ENCODE measurements at places on chromosomes 2 and 18. TPM values are rescaled to one million over a fixed set of nuclear protein-coding genes. Genes with fewer than 3 reads are reported as not detected.

DNA sequence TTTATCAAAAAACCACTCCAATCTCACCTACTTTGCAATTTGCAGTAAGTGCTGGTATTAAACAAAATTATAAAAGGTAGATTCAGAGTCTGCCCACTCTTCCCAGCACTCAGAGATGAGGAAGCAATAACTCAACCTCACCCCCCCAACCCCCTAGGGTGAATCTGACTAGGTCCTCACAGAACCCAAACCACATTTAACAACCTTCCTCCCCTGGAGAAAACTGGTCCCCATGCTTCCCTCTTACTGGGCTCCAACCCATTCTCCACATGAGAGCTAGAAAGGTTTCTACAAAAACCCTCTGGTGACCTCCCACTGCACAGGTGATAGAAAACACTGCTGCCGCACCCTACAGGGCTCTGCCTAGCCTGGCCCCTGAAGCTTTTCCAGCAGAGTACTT is 40.5 kb upstream of the BMP10 start:
- no peak for DNase-seq

- no peak for DNase-seq
Measured at GRCh38 chr2:189913821-189914220, 129.6 kb downstream of the PMS1 start.

- no peak for DNase-seq
Measured at GRCh38 chr2:239316562-239317465, 84.0 kb downstream of the HDAC4 start.

DNA sequence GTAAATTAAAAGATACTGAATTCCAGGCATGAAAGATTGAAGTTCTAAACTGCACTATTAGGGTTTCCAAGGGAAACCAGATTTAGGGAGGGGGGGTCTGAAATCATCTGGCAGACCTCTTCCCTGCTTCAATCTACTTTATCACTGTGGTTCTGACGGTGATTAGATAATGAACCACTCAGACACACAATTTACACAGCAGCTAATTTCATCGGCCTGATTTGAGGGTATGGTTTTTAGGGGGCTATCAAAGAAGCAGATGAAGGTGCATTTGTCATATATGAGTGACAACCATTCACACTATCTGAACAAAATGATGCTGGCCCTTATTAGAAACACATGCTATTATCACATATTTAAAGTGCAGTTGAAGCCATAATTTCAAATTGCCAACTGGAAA is 106.0 kb downstream of the OLA1 start:
- DNase-seq = no peak

DNA sequence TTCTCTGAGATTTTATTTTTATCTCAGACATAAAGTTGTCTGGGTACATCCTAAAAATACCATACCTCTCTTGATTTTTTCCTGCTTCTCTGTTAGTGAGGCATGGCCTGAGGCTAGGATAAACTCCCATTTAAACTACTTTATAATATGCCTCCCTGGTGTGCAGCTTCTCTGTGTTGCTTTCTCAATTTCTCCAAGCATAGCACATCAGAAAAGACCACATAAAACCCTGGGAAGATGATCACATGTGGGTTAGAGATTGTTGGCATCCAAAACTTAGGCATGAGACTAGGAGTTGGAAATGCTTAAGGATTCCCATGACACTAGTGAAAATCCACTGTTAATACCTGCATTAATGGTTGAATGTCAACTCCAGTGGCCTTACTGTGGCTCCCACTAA is 254.6 kb downstream of the RND3 start:
- no peak for DNase-seq

DNA sequence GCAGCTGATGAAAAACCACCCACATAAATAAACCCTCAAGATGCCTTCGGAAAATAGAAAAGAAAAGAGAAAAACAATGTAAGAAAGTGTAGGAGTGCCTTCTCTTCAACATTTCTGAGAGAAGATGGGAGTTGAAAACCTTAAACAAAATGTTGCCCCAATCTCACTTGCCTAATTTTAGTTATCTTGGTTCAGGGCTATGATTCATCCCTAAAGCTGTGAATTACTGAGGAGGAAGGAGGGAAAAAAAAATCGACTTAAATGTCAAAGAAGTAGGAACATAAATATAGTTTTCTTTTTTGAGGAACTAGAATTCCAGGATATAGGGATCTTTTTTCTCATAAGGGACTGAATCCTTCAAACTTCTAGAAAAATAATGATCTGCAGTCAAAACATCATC is 360.3 kb downstream of the TGIF1 start:
- DNase-seq = no peak

DNA sequence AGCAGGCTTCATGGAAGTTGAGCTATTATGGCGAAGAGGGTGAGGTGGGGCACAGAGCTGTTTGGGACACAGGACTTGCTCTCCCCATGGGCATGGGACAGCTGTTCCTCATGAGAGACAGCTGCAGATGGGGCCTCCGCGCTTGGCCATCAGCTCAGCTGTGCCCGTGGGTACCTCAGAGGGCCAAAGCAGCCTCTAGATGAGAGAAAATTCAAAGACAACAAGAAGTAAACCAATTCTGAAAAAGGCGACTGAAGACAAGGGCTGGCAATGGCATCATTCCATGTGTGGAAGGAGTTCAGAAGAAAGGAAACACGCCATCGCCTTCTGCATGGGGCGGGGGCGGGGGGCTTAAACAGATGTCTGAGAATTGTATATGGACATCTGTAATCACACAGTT is 136.2 kb downstream of the BCL2 start:
- no peak for DNase-seq

SNRNP27 gene
- total RNA-seq = 12.6 TPM

- DNase-seq = no peak
Measured at GRCh38 chr2:150133623-150134022, 353.8 kb downstream of the RND3 start.

EVA1A gene
- total RNA-seq = 30.6 TPM

GRCh38 chr2:174752403-174753037 is 11.8 kb downstream of the CHRNA1 start:
- no peak for DNase-seq

All from right lobe of liver (tissue), 6 donors.